NCI-H460 (cell line): ENCODE measurements at places on chromosomes 4 and X. TPM values are rescaled to one million over a fixed set of nuclear protein-coding genes. Genes with fewer than 3 reads are reported as not detected.

Gene TCP11X2
- total RNA-seq = not detected in 2 replicates

GRCh38 chrX:8724300-8724699 lies 7.6 kb downstream of the ANOS1 start:
- DNase-seq = no peak

Gene WNK3
- total RNA-seq = 0.43 and 0.67 TPM in 2 replicates

DNA sequence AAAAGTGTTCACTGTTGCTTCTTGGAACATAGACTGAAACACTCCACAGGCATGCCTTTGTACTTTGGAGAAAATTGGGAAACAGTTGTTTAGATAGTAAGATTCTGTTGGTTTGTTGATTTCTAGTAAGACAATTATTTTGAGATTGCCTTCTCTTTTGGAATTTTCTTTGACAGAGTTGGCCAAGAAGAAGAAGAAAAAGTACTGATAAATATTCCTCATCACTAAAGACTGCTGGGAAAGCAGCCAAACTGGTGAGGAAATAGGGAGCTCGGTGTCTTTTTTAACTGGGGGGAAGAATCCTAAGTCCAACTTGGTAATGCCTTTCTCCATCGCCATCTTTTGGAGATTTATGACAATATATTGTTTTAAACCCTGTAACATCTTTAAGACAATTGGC lies 370.7 kb downstream of the GPAT3 start:
- no peak for DNase-seq

DNA sequence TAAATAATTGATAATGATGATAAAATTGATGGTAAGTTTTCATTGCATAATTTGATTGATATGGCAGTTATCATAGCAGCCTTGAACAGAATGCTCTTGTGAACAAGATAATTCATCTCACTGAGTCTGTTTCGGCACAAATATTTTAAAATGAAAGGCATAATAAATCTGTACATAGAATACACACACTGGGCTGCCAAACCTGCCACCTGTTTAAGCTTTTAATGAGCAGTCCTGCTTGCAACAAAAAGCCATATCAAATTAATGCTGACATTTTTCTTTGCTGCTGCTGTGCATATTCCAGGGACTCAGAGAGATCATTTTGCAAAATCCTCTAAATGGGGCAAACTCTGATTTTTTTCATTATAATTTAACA lies 201.1 kb downstream of the ARHGAP24 start:
- DNase-seq = no peak

DNA sequence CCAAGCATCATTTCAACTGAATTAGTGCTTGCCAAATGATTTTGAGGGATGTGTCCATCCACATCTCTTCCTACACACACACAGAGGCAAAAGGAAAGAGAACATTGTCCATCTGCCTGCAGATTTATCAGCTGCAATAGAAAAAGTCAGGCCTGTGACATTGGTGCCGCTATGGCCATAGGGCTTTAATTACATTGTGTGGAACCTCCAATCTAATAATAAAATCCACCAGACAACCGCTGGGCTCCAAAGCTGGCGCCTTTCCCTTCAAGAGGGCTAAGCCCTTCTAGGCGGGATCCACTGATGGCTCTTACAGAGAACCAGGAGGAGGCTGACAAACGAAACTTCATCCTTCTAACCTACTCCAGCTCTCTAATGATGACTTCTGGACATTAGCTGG lies 60.6 kb downstream of the PHOX2B start:
- DNase-seq = no peak

Gene SSX1
- not detected in 2 replicates for total RNA-seq

Gene DCUN1D4
- total RNA-seq = 29.3 and 39.8 TPM in 2 replicates
